ENCODE measurements at places on chromosomes 4 and X. TPM values are rescaled to one million over a fixed set of nuclear protein-coding genes. Genes with fewer than 3 reads are reported as not detected.

GRCh38 chr4:147678106-147678505 lies 5.9 kb downstream of the PRMT9 start:
- no peak for DNase-seq

Gene SMIM10
- 14.2 TPM for total RNA-seq

Gene MAMLD1
- total RNA-seq, result 15.3 TPM

Gene TSPAN7
- 46.2 TPM for total RNA-seq

GRCh38 chr4:53365121-53365485 lies 758 bp downstream of the SCFD2 start:
- DNase-seq, result no peak

GRCh38 chr4:1250527-1250812 lies 1.5 kb upstream of the CTBP1 start:
- DNase-seq, result peak; percentile 50

GRCh38 chrX:120213438-120214265 lies 37.0 kb upstream of the ZBTB33 start:
- DNase-seq, result peak; percentile 75

DNA sequence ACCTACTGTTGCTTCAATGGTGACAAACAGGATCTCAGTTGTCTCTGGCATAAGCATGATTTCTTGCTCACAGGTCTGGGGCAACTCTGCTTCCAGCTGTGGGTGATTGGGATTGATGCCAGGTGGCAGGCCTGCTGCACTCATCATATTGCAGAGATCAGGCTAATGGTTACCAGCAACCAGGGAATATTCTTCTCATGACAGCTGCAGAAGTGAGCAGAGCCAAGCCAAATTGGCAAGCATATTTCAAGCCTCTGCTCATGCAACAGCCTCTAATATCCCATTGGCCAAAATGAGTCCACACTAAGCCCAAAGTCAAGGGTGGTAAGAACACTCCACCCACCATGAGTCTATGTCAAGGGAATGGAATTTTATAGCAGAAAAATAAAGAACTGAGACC lies 26.7 kb upstream of the TBC1D19 start:
- no peak for DNase-seq

GRCh38 chr4:85024671-85025070 lies 58.2 kb upstream of the WDFY3 start:
- no peak for DNase-seq

DNA sequence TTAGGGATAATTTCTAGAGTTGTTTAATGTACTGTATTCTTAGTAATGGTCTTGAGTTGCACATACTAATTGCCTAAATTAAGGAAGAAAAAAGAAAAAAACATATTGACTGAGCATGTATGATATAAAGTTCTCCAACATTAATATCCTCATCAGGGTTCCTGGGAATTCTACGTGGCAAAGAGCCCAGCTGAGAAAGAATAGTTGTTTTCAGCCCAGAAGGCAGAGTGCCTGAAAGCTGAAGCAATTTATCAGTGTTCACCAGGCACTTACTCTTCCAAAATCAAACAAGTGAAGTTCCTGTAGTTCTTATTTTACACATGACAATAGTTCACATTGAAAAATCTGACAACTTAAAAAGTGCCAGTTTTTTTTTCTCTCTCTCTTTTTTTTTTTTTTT lies 27.7 kb downstream of the YIPF7 start:
- no peak for DNase-seq

Gene PHF8
- 34.4 TPM for total RNA-seq

- no peak for DNase-seq
Observed at GRCh38 chr4:123480706-123481418, 84.3 kb downstream of the SPRY1 start.

Gene STK32B
- 1.6 TPM for total RNA-seq

DNA sequence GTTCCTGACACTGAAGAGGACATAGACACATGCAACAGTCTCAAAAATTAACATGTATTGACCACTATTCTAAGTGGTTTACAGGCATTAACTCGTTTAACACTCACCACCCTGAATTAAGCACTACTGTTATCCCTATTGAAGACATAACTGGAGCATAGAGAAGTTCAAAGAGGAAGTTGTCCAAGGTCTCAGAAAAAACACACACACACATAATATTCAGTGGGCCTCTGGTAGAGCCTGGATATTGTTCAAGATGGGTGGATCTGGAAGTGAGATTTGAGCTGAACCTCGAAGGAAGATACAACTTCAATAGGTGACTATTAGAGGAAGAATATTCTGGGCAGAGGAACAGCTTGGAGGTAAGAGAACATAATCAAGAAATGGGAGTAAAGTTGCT lies 334.9 kb downstream of the HNRNPD start:
- DNase-seq, result no peak

DNA sequence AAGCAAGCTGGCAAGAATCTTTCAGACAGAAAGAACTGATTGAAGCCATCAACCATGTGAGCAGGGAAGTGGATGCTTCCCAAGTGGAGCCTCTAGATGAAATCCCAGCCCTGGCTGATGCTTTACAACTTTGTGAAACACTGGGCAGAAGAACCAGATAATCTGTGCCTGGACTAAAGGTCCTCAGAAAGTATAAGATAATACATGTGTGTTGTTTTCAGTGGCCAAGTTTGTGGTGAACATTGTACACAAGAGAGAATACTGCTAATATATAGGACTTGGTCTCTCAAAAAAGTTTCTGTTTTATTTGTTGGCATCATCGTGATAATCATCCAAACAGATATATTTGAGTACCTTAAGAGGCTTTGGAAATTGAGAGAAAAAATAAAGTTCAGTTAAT lies 1367.8 kb upstream of the IGFBP7 start:
- no peak for DNase-seq

Gene TAF7L
- 0.18 TPM for total RNA-seq

- DNase-seq, result no peak
Observed at GRCh38 chrX:85516131-85516530, 136.7 kb upstream of the POF1B start.

- peak; percentile 71 for DNase-seq
Observed at GRCh38 chrX:119605464-119606279, 552 bp downstream of the NKRF start.

DNA sequence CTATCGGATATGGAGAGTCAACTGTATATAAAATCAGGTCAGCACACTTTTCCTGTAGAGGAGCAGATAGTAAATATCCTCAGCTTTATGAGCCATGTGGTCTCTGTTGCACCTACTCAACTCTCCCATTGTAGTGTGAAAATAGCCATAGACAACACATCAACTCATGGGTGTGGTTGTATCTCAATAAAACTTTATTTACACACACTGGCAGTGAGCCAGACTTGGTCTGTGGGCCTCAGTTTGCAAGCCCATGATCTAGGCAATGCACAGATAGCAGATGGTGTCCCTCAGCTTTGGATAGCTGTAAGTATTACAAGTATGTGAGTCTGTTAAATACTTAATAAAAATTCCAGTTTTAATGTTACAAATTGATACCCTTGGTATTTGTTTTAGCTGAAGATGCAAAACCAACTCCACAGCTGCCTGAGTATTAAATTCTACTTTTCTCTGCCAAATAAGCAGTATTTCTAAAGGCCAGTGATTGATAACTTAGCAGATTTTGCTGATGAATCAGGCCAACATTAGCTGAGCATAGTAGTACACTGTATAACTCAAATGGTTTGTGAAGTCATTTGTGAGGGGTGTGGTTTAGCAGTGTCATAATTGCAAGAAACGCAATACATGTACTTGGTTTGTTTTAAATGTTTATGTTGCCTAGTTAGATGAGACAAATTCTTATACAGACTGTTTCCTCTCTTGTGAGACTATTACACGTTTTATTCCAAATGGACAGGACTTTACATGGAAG lies 87.3 kb downstream of the GPR143 start:
- no peak for DNase-seq

Gene SPANXB1
- total RNA-seq, result not detected

DNA sequence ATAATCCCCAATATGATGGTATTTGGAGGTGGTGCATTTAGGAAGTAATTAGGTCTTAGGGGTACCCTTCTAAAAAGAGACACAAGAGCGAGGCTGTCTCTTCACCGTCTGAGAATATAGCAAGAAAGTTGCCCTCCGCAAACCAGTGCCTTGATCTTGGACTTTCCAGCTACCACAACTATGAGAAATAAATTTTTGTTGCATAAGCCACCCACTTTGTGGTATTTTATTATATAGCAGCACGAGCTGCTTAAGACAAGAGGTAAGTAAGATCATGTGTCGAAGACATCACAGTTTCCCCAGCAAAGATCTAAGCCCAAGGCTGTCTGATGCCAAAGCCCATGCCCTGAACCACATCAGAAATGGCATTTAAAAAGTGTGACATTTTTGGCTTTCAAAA lies 9.6 kb upstream of the EXOSC9 start:
- DNase-seq, result no peak

Gene GDI1
- 177 TPM for total RNA-seq

Gene MUC7
- total RNA-seq, result not detected

GRCh38 chrX:110665223-110666002 lies 130.2 kb downstream of the CHRDL1 start:
- peak; percentile 60 for DNase-seq

- no peak for DNase-seq
Observed at GRCh38 chr4:10526429-10527222, 69.4 kb upstream of the ZNF518B start.

- DNase-seq, result no peak
Observed at GRCh38 chr4:56655209-56655626, 25.9 kb downstream of the HOPX start.

Gene NEUROG2
- not detected for total RNA-seq

Gene CTAG2
- total RNA-seq, result not detected

DNA sequence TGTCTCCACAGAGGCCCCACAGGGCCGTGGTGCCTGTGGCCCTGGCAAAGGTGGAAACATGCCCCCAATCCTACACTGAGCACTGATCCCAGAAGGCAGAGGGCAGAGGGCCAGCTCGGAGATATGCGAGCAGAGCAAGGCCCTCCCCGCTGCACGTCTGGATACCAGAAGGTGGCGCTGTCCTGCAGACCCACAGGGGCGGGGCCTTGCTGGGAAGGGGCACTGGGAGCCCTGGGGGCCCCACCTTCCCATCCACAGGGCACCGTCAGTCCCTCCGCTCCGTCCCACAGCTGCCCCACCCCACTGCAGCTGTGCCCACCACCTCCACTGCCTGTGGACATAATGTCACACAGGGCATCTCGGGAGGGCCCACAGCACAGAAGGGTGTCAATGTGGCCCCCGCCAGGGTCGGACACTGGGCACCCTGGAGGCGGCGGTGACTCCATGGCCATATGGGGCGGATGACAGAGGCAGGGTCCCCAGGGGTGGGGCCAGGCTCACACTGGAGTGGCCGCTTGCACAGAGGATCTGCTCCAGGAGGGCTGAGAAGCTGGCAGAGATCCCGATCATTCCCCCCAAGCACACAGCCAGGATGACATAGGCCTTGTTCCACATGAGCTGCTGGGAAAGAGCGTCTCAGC lies 4.8 kb downstream of the SLC49A3 start:
- DNase-seq, result no peak

Gene PAGE5
- total RNA-seq, result not detected

Gene USP26
- not detected for total RNA-seq

Gene UTP3
- 21.5 TPM for total RNA-seq

Gene SPATA4
- total RNA-seq, result not detected

- DNase-seq, result no peak
Observed at GRCh38 chr4:79682801-79683530, 274.9 kb upstream of the GK2 start.
